ENCODE measurements at places on chromosomes 5 and 9.

- peak; percentile 80 for DNase-seq
Observed at GRCh38 chr9:86126998-86127972, 27.9 kb upstream of the GOLM1 start.

- DNase-seq, result peak; percentile 53
Observed at GRCh38 chr5:37966871-37967270, 127.0 kb upstream of the GDNF start.

DNA sequence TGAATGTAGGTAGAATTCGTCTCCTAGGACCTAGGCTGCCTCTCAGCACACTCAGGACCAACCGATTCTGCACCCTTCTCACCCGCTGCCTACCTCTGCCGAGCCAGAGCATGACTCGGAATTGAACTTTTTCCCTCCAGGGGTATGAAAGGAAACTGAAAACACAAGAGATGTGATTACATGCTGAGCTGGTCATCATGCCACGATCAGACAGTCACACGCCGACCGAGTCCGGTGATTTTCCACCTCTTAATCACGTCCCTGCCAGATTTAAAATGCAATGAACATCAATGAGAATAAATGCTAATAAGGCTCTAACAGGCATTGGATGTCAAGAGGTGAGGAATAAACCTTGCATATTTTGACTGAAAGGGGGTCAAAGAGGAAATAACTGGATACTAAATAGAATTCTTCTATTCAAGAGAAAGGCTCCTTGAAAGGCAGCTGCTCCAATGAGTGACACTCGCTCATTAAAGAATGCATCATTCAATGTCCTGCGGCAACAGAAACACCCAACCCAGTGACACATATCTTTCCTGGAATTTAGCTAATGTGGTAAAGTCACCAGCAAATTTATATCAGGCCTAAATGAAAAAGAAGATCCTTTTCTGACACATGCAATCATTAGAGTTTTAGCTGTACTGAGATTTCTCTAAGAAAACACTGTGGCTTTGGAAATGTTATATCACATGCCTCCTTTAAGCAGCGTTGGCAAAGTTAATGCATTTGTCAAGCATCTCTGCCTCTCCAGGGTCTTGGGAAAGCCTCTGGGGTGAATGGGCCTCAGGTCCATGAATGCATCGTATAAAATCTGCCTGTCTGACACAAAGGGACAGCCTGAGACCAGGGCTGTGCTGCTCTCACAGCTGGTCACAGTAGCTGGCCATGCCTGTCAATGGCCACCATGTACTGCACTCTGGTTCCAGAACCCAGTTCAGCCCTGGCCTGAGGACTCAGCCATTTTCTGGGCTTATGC is 128.7 kb downstream of the SPOCK1 start:
- DNase-seq, result peak; percentile 68

DNA sequence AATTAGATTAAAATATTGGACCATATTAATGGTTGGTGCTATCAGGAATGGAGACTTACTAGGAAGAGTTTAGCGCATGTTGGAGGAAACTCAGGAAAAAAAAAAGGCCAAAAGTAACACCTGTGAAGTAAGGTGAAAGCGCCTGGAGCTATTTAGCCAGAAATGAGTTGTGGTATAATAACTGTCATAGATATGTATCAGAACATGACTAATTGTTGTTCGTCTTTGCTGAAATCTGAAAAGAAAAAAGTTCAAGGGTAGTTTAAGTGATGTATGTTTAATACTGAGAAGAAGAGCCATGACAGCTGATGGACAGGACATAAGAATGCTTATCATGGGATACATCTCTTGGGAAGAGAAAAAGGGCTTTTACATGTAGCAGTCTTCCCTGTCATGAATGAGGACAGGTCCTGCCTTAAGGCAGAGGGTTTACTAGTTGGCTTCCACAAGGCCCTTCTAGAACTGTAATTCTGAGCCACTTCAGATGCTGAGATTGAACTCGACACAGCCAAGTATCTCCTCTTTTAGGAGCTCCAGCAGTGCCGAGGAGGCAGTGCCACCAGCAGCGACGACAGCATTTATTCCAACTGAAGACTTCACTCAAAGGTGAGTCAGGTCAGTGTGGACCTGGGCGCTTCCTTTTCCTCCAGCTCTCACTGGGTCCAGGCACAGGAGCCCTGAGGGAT is 940 bp upstream of the CAMK4 start:
- no peak for DNase-seq

GRCh38 chr9:77772646-77773045 is 124.5 kb upstream of the GNA14 start:
- DNase-seq, result no peak

- peak; percentile 23 for DNase-seq
Observed at GRCh38 chr5:108386345-108387061, 4.6 kb upstream of the FBXL17 start.

DNA sequence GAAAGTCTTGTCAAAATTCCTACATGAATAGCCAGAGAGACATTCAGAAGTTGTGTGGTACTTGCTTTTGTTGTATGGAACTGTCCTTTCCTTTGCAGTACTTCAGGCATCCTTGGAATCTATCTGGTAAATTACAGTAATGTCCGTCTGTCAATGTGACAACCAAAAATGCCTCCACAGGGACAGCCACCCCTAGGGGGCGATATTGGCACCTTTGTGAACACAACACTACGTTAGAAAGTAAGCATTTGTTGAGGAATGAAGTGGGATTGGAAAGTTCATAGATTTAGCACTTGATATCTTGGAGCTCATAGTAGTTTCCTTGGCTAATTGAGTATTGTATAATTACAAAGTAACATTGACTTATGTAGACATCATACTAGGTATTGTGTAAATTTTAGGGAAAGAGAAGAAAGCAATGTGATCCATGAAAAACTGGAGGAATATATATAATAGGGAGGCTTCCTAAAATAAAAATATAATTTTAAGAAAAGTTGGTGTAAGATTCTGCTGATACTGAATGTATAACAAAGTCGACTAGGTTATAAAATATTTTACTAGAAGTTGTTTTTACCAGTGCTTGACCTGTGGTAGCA is 32.7 kb downstream of the TMEFF1 start:
- DNase-seq, result peak; percentile 47

GRCh38 chr5:115809946-115810345 is 6.5 kb downstream of the CDO1 start:
- DNase-seq, result no peak

GRCh38 chr5:75367401-75367800 is 30.4 kb downstream of the HMGCR start:
- DNase-seq, result peak; percentile 21

DNA sequence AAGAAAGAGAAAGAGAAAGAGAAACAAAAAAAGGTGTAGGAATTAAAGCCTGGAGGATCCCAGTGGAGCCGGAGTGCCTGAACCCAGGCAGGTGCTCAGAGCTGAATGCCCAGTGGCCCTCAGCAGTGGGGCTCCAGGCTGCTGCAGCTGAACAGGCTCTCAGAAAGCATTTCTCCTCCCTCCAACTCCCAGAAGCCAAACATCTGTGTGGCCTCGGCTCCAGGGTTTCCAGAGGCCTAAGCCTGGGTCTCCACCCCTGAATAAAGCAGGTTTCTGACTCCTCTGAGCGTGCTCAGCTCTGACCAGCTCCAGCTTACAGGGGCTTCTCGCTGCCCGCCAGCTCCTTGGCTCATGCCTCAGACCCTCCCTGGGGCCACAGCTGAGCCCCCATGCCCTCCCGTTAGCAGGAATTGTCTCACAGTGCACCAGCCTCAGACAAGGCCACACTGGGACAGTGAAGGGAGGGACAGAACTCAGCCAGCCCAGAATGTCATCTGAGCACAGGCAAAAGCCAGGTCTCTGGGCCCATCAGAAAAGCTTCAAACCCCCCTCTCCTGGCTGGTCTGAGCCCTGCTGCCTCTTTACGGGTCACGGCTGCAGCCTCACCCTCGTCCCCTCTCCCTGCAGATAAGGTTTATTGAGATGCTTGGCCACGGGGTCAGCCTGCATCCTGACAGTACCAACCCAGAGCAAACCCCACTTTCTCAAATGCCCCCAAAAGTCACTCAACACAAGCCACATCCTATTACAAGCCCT is 114.4 kb upstream of the PPP1R26 start:
- no peak for DNase-seq

- peak; percentile 79 for DNase-seq
Observed at GRCh38 chr5:83921666-83922193, 201.1 kb upstream of the HAPLN1 start.

DNA sequence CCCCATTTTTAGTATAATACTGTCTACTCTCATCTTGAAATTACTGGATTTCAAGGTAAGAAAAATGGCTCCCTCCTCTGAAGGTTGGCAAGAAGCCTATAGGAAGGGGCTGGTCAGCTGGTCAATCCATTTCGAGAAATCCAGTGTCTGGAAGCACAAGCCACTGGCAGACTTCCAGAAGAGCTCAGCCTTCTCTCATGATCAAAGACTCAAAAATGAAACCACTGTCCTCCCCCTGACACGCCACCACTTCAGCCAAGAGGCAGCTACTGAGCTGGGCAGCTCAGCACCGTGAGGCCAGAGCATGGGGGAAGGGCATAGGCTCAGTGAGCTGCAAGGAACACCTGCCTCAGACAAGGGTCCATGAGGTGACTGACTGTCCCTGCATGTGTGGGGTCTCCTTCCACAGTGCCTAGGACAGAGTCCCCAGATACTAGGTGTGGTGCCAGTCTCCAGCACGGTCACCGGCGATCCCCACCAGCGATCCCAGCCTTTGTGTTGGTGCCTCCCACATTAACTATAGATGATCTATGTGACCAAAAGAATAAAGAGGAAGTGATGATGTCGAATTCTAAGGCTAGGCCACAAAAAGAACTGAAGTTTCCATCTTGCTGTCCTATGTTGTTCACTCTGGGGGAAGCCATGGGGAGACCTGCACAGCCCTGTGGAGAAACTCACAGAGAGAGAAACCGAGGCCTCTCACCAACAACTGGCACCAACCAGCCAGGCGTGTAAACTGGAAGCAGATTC is 100.1 kb upstream of the LRRTM2 start:
- DNase-seq, result peak; percentile 74

DNA sequence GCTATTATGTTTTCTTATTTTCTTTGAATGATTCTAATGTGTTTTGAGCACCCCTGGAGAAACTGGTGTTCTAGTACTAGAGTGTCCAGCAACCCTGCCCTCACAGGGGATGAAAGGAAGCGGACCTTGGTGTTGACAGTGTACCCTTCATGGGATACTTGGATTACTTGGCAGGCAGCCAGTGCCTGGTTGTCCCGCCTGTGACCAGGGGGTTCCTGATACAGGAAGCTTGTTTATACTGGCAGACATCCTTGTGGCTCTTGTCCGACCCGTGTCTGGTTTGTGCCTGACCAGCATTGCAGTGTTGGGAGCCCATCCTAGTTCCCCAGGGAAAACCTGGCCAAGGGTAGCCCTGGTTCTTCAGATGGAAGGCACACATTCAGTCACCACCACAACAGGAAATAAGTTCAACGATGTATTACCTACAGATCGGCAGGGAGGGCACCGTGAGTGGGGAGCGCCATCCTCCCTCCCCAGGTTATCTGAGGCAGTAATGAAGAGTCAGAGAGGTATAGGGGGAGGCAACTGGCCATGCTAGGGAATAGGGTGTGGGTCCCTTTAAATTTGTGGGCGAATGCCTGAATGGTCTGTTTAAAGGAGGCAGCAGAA is 47.3 kb downstream of the CACNA1B start:
- DNase-seq, result no peak

- peak; percentile 18 for DNase-seq
Observed at GRCh38 chr5:176535101-176535663, 2.0 kb downstream of the RNF44 start.

GRCh38 chr5:112417931-112418658 is 982 bp downstream of the EPB41L4A start:
- no peak for DNase-seq

DNA sequence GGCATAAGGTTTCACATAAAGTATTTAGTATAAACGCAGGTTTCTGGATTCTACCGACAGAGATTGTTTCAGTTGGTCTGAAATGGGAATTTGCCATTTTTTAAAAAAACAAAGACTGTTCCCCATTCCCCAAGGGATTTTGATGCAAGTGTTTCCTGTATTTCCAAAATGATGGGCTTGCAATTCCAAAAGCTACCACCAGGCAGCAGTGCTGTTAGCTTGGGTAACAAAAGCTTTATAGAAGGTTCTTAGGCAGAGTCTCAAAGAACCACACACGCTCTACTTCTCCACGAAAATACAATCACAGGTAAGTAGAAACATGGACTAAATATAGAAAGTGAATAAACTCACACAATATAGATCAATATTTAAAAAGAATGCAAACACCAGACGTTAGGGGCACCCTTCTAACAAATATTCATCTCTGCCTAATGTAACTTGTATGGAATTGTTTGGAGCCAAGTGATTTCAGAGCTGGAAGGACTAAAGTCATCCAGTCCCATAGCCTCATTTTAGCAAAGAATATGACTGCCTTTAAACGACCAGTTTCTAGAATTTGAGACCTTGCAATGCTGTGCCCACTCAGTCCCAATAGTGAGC is 154.3 kb downstream of the SPOCK1 start:
- peak; percentile 74 for DNase-seq

- DNase-seq, result peak; percentile 19
Observed at GRCh38 chr5:67581203-67581602, 384.6 kb upstream of the CD180 start.

DNA sequence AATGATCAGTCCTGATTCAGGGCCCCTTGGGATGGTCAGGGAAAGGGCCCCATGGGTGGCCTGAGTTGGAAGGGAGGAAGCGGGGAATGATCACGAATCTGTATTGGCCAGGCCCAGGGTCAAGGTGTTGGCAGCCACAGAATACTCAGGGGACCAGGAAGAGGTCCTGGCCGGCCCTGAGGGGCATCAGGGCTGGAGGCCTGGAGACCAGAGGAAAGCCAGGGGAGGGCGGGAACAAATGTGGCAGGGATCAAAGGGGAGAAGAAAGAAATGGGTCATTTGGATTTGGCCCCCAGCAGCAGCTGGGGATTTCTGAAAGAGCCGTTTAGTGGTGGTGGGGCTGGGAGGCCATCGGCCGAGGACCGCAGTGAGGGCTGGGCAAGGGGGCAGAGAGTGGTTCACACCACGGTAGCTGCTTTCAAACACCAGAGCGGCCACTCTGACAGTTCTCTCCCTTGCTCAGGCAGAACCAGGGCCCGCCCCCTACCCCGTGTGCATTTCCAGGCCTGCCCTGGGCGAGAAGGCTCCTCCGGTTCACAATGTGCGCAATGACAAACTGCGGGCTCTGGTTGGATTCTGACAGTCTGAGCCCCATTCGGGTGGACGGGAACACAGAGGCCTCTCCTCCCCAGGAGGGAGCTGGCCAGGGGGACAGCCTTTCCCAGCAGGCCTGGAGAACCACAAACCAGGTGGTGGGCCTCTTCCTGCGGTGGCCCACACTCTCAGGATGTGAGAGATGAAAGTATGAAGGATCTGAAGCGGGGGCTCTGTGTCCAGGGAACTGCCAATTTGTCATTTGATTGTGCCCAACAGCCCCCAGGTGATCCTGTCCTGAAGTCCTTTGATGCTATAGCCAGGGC is 220.3 kb upstream of the IER5L start:
- no peak for DNase-seq

DNA sequence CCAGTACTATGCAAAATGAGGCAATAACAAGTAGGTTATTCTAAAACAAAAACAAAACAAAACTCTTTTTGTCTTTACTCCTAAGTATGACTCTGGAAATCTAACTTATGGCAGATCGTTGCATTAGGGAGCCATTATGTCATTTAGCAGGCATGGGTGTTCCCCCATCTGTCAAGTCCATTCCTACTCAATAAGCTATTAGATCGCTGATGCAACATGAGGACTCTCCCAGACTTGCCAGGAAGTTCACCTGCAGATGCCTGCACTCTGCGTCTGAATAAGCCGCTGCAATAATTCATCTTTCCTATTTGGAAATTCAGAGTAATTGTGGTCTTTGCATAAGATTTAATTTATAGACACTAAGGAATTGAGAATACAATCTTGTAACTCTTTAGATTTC is 585.0 kb downstream of the KIF4B start:
- DNase-seq, result no peak

- DNase-seq, result no peak
Observed at GRCh38 chr9:95132366-95133324, 184.9 kb downstream of the FANCC start.

All from fibroblast of skin of scalp (primary cell).